ENCODE measurements at places on chromosomes 2 and 18.

- DNase-seq = no peak
These were observed 9.7 kb downstream of the SMAD7 start for GRCh38 chr18:48940854-48941611.

DNA sequence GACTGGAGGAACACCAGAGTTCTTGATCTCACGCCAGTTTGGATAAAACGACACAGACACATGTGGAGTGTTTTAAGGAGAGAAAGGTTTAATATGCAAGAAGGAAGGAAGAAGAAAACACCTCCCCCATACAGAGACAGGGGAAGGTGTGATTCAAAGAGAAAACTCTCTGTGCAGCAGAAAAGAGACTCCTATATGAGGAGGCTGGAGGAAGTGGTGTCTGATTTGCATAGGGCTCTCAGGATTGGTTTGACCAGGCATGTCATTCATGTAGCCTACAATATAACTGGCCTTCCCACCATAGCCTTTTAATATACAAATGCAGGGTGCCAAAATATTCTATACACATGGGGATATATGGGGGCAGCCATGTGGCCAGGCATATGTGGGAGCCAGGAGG is 1386.5 kb downstream of the RPIA start:
- no peak for DNase-seq

DNA sequence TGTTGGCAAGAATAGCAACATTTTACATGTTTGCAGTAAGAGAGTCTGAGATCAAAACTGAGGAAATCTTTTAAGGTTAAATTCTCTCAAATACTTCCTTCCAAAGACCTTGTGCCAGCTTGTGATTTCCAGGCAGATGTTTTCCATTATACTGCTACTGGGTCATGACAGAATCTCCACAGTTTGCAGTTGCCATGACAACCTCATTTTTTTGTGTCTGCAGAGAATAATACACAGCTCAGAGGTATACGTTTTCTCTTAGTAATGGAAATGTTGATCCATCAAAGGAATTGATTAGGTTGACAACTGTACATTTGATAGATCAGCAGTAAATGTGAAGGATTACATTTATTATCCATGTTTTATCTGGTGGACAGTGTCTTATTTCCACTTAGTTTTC is 29.1 kb upstream of the CSRNP3 start:
- DNase-seq = no peak

DNA sequence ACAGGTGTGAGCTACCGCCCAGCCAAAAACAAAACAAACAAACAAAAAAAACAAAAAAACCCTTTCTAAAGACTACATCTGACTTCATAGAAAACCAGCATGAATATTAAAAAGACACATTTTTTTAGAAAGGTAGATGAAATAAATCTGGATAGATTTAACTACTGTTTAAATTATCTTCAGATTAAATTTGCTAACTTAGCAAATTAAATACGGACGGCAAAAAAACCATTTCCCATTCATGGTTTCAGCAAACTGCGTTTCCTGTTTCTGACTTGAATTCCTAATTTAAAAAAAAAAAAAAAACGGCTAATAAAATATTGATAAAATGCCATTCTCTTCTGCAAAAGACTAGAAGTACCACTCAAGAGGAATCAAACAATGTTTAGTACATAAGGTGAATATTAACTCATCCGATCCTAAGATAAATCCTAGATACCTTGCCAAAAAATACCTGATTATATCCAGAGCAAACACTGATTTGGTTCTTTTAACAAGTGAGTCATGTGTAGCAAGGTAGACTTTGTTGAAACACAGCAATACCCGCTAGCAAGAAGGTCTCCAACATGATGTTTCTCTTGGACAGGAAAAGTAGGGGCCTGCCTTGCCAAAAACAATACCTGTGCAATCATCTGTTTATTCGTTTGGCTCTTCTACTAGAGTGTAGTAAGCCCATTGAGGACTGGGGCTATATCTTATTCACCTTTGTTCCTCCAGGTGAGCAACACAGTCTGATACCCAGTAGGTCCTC is 96.2 kb downstream of the BARD1 start:
- no peak for DNase-seq

- no peak for DNase-seq
These were observed 45.2 kb downstream of the FAM178B start for GRCh38 chr2:96940980-96941775.

DNA sequence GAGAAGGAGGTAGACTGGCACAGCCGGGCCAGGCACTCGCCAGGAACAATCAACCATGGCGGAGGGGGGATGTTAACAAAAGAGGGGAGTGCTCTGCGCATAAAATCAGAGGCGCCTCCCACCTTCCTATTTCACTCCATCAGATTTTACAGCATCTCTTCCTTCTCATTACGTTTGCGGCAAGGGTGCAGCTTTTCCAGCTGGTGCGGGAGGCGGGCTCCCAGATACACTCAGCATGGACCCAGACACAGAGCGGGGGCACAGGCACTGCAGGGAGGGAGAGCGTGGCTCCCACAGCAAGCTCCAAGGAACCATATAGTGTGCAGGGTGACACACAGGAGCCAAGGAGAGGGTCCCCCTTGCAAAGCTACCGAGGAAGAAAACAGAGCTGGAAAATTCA is 176.3 kb downstream of the EIPR1 start:
- DNase-seq = no peak

DNA sequence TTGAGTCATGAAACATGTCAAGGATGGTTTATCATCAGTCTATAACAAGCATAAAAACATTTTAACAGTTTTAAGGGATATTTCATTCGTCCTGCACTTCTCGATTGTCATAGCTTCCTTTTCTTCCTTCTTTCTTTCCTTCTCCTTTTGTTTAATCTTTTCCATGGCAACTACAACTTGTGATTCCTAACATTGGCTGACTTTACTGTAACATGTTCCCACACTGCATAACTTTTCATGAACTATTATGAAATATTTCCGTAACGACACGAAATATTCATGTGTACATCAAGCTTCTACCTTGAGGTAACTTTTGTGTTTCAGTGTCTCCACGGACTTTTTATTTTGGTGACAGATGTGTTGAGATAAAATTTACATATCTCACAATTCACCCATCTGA is 134.4 kb downstream of the ACTR3 start:
- no peak for DNase-seq

DNA sequence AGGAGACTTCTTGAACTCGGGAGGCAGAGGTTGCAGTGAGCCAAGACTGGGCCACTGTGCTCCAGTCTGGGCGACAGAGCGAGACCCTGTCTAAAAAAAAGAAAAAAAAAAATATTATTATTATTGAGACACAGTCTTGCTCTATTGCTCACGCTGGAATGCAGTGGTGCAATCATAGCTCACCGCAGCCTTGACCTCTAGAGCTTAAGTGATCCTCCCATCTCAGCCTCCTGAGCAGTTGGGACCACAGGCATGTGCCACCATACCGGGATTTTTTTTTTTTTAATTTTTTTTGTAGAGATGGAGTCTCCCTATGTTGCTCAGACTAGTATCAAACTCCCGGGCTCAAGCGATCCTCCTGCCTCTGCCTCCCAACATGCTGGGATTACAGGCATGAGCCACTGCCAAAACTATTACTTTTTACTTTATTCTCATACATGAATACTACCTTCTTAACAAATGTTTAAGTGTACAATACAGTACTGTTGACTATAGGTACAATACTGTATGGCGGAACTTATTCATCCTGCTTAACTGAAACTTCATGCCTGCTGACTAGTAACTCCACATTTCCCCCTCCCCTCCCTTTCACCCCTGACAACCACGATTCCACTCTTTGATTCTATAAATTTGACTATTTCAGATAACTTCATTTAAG is 15.5 kb downstream of the FBXO11 start:
- no peak for DNase-seq

DNA sequence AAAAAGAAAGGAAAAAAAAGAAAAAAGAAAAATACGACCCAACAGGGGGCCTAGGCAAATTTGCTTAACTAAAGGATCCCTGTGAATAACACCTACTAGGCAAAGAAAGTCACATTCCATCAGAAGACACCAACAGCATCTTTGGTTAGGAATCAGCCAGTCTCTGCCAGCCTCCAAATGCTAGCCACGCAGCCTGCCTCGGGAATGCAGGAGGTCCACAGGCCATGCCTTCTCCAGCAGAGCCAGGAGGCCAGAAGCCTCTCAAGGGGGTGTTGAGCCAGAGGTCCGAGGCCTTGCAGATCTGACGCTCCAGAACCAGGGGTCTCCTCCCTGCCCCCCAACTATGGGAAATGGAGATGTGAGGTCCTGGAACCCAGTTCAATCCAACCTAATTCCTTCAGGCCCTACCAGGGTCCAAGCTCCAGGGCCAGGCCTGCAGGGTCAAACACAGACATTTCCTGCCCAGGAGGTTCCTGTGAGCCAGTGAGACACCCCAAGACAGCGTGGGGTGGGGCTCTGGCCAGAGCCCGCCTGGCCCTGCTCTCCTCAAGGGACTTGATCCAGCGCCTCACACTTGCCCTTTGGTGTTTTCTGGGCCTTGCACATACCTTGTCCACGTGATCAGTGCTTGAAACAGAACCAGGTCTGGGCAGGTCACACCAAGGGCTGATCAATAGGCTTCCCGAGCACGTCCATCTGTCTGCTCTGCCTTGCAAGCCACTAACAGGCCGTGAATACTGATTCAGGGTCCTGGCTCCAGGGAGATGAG is 289.6 kb upstream of the ID2 start:
- no peak for DNase-seq

- DNase-seq = no peak
These were observed 81.2 kb downstream of the SMAD7 start for GRCh38 chr18:48869591-48869990.

GRCh38 chr2:23454501-23455120 is 69.6 kb downstream of the KLHL29 start:
- DNase-seq = no peak

DNA sequence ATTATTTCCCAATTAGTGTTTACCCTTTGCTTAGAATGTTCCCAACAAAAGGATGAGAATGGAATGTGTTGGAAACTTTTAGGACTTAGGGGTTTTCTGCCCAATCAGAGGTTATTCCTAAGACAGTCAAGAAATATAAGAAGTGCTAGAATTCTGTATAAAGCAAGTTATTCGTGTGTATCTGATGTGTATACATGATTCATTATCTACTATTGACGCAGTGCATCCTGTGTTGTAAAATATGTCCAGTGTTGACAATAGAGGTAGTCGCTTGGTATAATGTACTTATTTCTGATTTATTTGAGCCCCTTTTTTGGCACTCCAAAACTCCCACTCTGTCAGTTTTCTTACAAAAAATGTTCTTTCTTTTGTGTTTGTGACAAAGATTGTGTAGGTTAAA is 881 bp downstream of the PIKFYVE start:
- DNase-seq = no peak

- no peak for DNase-seq
These were observed 225.4 kb upstream of the ID2 start for GRCh38 chr2:8456151-8457091.

GRCh38 chr18:79805926-79806487 is 8.3 kb downstream of the KCNG2 start:
- no peak for DNase-seq

DNA sequence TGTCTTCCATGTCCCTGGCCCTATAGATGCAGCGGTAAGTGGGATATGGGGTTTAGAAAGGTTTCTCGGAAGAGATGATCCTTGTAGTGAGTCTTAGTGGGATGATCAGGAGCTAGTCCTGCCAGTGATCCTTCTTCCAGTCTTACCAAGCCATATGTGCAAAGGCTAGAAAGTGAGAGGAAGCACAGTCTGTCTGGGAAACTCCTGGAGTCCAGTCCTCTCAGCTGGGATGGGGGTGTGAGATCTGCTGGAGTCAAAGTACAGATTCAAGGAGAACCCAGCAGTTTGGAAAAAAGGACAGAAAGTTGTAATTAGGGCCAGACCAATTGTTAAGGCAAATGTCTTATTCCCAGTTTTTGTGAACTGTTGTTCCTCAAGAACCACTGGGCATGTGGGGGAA is 83.3 kb downstream of the LIMS1 start:
- no peak for DNase-seq

- no peak for DNase-seq
These were observed 34.2 kb downstream of the TRAPPC12 start for GRCh38 chr2:3413697-3414096.

DNA sequence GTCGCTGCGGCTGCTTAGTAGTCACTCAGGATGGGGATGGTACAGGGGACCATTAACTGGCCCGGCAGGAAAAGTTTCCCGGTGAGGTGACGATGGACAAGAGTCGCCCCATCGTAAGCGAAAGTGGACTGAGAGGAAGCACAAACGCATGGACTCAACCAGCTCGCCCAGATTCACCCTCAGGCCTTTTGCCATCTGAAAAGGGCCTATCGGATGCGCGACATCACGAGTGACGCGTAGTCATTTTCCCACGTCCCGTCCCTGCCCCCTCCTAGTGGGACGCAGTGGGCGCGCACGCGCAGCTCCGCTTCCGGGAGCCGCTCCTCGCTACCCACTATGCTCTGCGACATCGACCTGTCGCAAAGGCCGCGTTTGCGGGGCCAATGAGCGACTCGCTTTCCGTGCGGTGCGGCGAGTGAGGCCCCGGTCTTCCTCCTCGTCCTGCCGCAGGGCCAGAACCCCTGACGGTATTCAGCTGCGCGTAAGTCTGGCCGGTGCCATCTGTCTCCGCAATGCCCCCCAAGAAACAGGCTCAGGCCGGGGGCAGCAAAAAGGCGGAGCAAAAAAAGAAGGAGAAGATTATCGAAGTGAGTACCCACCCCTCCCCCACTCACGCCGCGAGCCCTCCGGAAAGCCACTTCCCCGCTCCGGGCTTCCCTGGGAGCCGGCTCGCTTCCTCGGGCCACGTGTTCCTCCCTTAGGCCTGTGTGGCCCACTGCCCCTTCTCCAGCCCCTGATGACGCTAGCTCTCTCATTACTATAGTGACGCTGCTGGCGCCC is at the start of gene ZC3H15:
Gene ZC3H15, plus strand, starts transcription at position 390 of the 780 bp plus-strand sequence. Its CDS starts 123 bp downstream, at position 513.
- peak; percentile 97 for DNase-seq

DNA sequence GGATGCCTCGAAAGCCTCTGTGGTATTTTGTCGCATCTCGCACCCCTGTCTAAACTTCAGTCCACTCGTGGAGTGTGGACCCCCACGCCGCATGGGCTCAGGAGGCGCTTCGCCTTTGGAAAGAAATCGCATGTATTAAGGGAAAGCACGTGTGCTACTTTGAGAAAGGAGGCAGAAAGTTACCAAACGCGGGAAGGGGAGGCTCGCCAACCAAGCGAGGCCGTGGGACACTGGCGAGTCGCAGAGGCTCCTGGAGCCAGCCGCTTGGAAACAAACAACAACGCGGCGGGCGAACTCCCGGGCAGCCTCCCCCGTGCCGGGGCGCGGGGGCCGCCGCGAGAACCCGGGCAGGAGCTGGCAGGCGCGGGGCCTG is 455 bp upstream of the AGAP1 start:
- DNase-seq = no peak

GRCh38 chr2:97673182-97673914 is 3.8 kb downstream of the C2orf92 start:
- DNase-seq = no peak

- DNase-seq = no peak
These were observed 109.5 kb downstream of the CABYR start for GRCh38 chr18:24248359-24248758.

GRCh38 chr2:227788561-227789018 is 25.1 kb upstream of the CCL20 start:
- DNase-seq = no peak
